ENCODE measurements at places on chromosomes 3 and 15.

DNA sequence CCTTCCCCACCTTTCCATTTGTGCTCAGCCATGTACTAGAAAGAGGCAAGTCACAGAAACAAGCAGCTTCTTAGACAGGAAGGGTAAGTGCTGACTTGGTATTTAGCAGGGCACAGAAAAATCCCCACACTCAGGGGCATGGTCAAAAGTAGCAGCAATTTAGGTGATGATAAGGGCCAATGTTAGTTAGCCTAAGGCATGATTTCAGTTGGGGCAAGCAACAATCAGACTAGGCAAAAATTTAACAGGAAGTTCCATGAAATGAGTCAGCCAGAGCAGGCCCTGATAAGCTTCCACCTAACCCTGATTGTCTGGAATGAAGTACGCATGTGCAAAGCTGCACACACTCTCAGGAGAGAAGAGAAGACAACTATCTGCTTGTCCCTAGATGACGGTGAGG is 423.4 kb upstream of the UBE2E2 start:
- DNase-seq = no peak

DNA sequence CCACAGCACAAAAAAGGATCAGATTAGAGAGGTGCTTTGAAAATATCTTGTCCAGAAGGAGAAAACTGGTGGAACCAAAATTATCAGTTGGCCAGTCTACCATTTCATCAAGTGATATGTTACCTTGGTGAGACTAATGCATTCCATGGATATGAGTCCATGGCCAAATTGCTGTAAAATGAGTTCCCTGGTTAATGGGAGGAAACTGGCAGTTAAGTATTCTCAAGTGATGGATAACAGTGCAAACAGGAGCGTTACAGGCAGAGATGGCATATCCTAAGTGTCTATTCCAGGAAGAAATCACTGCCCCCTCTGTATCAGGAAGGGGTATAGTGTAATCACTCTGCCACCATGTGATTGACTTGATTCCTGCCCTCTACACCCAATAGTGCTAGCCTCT is 34.0 kb downstream of the MYRIP start:
- DNase-seq = no peak

DNA sequence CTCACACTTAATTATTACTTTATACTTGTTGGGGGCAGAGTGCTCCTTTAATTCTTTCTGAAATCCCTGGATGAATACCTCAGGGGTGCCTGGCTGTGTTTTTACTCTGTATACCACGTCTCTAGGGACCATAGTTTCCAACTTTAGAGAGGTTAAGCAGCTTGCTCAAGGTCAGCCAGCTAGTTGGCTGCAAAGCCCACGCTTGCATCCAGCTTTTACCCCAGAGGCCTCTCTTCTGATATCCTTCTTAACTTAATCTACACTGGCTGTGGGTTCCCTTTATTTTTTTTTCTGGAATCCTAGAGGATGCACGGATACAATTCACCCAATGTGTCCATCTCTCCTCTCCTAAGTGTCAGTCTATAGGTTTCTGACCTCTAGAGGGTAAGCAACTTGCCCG is 1.4 kb downstream of the PDZRN3 start:
- DNase-seq = no peak

GRCh38 chr15:70418943-70419342 is 321.2 kb upstream of the TLE3 start:
- no peak for DNase-seq

DNA sequence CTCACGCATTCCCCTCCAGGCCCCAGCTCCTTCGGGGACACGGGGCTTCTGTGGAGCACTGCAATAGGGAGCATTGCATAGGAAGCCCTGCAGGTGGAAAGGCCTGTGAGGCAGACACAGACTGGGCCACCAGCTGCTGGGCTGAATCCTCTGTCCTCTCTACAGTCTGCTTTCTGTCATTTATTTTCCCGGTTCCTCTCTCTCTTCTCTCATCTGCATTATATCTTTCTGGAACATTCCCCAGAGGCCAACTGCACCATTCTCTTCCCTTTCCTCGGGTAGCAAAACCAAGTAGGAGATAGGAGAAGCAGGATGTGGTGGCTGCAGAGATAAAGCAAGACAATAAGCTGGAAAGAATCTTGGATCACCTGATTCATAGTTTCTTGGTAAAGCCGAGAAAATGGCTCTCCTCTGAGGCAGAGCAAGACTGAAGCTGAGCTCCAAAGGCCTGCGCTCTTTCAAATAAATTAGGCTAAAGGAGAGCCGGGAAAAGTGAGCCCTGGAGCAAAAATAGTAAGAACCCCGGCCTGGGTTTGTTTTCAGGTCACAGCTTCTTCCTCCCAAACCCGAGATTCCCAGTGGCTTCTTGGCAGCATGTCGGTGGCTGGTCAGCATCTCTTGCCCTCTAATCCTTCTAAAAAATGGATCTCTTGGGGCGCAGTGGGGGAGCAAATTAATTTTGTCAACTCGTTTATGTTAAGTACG is 5.3 kb downstream of the TM4SF4 start:
- DNase-seq = no peak

DNA sequence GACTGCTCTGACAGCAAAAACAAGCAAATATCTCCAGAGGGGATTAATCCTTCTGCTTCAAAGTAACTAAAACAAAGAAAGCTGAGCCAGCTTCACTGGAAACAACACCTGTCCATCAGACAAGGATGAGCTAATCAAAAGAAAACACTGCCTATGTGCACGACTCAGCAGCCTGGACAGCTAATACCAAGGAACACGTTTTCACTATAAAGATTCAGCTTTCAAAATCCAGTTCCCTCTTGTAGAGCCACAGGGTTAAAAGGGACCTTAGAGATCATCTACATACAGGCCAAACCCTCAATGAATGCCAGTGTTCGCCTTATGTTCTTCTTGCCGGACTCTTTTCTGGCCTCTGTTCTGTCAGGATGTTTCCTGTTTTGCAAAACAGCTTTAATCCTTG is 6.9 kb downstream of the TUSC7 start:
- no peak for DNase-seq

GRCh38 chr3:23073724-23074305 is 129.3 kb upstream of the UBE2E2 start:
- DNase-seq = no peak

GRCh38 chr3:114739627-114740026 is 407.5 kb downstream of the ZBTB20 start:
- no peak for DNase-seq

DNA sequence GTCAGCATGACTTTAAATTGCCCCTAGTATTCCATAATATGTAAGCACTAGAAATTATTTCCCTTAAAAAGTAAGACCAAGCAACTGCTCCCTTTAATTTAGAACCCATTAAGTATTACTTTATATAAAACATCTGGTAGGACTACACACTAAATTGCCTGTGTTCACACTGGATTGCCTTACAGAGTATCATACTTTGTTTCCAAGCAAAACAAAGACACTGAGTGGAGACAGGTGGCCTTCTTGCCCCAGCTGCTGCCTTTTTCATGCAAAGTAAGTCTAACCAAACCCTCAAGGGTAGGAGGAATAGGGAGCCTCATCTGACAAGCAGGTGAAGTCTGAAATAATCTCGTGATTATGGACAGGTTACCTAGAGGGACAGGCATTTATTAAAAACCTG is 87.3 kb downstream of the PEX5L start:
- no peak for DNase-seq

GRCh38 chr3:154040283-154040682 is 80.9 kb upstream of the ARHGEF26 start:
- peak; percentile 3 for DNase-seq

GRCh38 chr15:69784798-69785566 is 312.7 kb downstream of the TLE3 start:
- DNase-seq = no peak
